ENCODE measurements at places on chromosomes 5 and 9.

GRCh38 chr5:543755-544674 is 19.8 kb upstream of the SLC9A3 start:
- peak; percentile 43 for DNase-seq

- DNase-seq = no peak
Measured at GRCh38 chr5:24816206-24816605, 171.4 kb upstream of the CDH10 start.

DNA sequence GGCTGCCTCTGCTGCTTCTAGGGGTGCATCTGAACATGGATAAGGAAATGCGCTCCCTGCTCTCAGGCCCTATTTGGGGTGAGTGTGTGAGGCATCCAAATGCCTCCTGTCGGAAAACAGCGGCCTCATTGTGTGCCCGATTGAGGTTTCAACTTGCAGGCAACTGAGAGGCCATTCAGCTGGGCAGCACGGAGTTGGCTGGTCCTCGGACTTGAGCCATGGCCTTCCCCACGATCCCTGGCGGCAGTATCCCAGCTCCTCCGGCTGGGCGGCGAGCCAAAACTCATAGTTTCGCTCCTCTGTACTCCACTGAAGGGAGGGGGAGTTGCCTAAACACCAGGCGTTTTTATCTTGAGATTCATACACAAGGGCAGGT is 597.3 kb upstream of the SGCD start:
- DNase-seq = no peak

DNA sequence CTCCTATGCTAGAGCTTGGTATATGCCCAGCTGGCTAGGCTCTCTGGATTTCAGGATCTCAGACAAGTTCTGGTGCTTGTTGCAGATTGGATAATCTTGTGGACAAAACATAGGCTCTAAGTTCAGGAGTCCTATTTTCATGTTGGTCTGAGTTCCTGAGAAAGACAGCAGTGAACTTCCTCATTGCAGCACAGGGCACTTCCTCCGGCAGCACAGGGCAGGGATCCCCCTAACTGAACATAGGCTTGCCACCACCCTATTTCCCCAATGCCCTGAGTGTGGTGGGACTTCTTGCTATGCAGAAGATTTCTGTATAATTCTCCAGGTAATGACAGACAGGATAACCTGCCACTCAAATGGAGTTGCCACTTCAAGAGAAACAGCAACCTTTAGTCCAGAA is 220.1 kb downstream of the PIK3R1 start:
- DNase-seq = no peak

DNA sequence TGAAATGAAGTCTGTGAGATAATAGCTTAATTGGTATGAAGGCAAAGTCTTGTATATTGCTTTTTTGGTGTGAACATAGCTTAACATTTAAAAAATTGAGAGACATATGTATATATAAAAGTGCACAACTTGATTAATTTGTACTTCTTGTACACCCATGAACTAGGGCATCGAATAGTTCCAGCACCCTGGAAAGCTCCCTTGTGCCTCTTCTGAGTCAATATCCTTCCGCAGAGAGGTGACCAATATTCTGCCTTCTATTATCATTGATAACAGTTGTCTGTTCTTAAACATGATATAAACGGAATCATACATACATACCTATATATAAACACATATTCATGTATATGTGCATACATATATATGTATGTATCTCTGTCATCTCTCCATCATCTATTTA is 185.4 kb downstream of the PHF2 start:
- no peak for DNase-seq

GRCh38 chr9:74220327-74220726 is 276.8 kb upstream of the RORB start:
- no peak for DNase-seq

GRCh38 chr5:145980718-145981117 is 44.3 kb downstream of the SH3RF2 start:
- DNase-seq = no peak

GRCh38 chr5:74063821-74064220 is 437.8 kb downstream of the ARHGEF28 start:
- no peak for DNase-seq

DNA sequence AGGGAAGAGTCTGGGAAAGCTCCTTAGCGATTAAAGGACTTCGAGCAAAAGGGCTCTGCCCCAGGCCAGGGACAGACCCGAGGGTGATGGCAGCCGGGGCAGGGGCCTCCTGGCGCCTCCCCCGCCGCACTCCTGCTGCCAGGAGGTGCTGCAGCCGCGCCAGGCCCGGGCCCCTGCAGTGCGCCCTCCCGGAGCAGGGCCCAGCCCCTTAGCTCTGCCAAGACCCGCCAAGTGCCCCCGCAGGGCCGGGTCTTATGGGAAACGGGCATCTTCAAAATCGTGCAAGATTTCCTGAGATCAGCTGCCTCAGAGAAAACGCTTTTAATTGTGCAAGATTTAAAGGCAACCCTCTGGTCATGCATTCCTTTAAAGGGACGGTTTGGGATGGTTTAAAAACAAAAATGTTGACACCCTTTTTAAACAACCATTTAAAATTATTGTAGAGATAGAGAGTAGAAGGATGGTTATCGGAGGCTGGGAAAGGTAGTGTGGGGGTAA is 52.4 kb downstream of the CDC14B start:
- DNase-seq = no peak
